ENCODE measurements at places on chromosomes 2 and 18. TPM values are rescaled to one million over a fixed set of nuclear protein-coding genes. Genes with fewer than 3 reads are reported as not detected.

GPR17 gene
- total RNA-seq = not detected

PAX3 gene
- total RNA-seq = not detected

DNA sequence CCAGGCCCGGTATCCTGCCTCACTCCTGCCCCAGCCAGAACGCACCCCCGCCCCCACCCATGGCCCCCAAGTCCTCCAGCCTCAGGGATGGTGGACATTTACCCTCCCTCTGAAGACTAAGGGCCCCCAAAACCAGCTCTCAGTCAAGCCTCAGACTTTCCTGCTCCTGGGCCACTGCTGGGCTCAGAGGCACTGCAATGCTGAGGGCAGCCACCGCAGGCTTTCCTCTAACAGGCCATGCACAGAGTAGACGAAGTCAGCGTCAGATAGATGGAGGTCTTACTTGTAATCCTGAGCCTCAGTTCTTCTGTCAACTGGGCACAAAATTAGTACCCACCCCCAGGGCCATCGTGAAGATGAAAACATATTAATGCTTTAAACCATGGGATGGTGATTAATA lies 92.6 kb downstream of the TTC32 start:
- H3K4me3 ChIP-seq = no peak overlapping the region
- H3K4me1 ChIP-seq = no peaks in the 10 kb centered on the region
- DNase-seq = no peak
- H3K27ac ChIP-seq = no peak overlapping the region
- H3K36me3 ChIP-seq = no peaks in the 10 kb centered on the region

DNA sequence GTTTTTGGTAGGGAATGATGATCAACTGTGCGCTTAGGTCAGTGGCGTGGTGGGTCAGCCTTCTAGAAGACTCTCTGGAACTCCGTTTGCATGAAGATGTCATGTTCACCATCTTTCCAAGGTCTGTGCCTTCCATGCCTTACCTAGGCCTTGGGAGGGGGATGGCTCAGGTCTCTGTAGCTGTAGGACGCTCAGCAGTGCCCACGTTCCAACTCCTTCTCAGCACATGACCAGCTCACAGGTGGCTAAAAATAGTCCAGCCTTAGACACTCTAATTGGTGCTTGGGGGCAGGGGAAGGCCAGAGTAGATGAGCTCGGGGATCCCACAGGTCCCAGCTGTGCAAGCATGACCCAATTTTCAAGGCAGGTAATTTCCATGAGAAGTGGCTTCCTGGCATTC lies 42.3 kb upstream of the TEX51 start:
- H3K27me3 ChIP-seq = no peaks in the 10 kb centered on the region
- H3K36me3 ChIP-seq = no peaks in the 10 kb centered on the region
- no peak overlapping the region for H3K4me3 ChIP-seq
- no peak overlapping the region for H3K27ac ChIP-seq
- no peak for DNase-seq

GRCh38 chr18:13035249-13035914 lies 44.2 kb downstream of the CEP192 start:
- no peaks in the 10 kb centered on the region for H3K4me1 ChIP-seq
- no peak overlapping the region for H3K4me3 ChIP-seq
- DNase-seq = no peak
- peaks cover 10% of the 10 kb centered on the region for H3K36me3 ChIP-seq

DNA sequence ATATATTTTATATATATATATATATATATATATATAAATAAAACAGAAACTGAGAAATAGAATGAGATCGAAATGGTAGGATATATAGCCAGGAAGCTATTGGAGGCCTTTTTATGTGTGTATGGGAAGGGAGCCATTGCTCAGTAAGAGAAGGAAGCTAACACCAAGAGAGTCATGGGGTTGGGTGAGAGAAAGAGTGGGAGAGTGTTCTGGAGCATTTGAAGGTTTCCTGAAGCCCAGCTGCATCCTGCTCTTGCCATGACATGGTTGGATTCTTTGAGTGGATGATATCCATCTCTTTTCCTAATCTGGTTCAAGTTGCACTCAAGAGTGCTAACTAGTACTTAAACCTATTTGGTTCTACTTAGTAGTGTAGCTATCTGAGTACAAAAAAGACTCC lies 282.3 kb downstream of the DYSF start:
- H3K27ac ChIP-seq = no peak overlapping the region
- no peaks in the 10 kb centered on the region for H3K27me3 ChIP-seq
- H3K4me3 ChIP-seq = no peak overlapping the region
- H3K4me1 ChIP-seq = no peaks in the 10 kb centered on the region
- no peaks in the 10 kb centered on the region for H3K36me3 ChIP-seq

DNA sequence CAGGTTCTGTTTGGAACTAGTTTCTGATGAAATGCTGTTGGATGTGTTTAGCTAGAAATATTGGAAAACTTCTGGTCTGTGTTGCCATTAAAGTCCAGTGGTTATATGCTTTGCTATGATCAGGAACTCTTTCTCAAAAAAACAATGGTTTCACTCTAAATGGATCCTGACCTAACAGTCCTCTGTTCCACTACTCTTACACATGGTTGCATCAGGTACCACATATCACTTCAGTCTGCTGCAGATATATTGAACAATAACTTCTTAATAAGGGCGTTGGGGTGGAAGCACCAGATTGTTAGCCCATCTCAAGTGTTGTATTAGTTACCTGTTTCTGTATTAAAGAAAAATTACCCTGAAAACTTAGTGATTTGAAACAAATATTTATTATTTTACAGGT lies 676.6 kb upstream of the GCFC2 start:
- H3K4me3 ChIP-seq = no peak overlapping the region
- H3K27me3 ChIP-seq = no peaks in the 10 kb centered on the region
- no peak for DNase-seq
- no peaks in the 10 kb centered on the region for H3K36me3 ChIP-seq

DNA sequence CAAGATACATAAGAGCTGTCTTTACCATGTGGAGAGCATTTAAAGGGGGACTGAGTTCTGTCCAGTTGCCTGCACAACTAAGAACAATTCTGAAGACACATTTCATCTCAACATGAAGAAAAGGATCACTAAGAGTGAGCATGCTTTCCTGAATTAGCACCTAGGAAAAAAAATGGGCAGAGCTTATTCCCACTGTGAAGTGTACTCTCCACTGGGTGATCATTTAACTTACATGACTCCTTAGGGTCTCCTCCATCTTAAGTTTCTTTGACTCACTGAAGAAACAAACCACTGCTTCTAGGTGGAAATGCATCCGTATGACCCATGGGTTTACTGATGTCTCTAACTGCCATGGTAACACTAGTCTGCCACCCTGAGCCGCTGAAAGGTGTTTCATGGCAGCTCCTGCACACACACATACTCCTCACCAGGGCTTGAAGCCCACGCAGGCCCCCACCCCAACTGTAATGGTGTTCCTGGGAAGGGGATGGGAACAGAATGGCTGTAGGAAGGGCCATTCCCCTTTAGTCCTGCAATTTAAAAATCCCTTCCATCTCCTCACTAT lies 27.1 kb downstream of the HDLBP start:
- H3K4me1 ChIP-seq = peaks cover 5% of the 10 kb centered on the region
- H3K27me3 ChIP-seq = no peaks in the 10 kb centered on the region
- no peak overlapping the region for H3K4me3 ChIP-seq
- no peak overlapping the region for H3K27ac ChIP-seq
- no peaks in the 10 kb centered on the region for H3K36me3 ChIP-seq
- no peak for DNase-seq

DNA sequence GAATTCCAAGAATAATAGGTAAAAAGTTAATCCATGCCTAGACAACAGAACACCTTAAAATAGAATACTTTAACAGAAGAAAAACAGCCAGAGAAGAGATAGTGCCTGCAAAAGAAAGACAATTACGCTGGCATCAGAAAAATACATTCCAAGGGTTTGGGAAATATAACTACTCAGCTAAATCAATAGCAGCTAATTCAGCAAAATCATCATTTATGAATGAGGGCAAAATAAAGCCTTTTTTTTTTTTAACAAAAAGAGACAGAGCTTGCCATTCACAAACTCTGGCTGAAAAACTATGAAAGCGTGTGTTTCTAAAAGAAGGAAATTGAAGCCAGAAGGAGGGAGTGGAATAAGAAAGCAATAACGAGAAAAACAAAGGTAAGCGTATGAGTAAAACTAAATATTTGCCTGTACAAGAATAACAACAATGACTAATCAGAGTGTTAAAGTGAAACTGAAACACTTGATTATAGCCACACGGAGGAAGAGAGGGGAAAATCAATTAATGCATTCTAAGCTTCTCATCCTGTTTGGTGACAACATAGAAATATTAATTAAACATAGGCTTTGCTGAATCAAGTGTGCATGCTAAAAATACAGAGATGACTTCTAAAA lies 90.2 kb downstream of the EHD3 start:
- no peak overlapping the region for H3K27ac ChIP-seq
- DNase-seq = no peak
- no peaks in the 10 kb centered on the region for H3K36me3 ChIP-seq
- peaks cover 7% of the 10 kb centered on the region for H3K4me1 ChIP-seq

DNA sequence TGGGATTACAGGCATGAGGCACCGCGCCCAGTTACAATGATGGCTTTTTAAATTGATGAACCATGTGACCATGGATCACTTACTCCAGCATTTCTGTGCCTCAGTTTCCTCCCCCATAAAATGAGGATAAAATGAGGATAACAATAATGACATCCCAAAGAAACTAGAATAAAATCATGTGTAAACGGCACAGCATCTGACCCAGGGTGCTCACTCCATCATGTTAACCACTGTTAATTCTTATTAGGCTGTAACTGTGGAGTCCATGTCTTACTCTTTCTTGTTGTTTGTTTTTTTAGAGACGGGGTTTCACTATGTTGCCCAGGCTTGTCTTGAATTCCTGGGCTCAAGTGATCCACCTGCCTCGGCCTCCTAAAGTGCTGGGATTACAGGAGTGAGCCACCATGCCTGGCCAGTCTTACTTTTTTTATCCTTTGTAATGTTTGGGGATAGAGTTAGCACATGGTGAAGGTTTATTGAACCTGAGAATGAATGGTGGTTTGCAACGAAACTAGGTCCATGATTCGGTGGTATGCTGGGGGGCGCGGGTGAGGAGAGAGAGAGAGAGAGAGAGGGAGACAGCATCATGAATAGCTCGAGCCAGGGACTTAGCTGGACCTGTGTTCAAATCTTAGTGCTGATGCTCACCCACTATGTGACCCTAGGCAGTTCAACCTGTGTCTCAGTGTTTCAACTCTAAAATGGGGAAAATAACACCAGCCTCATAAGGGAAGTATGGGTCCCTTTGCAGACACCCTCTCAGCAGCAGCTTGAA lies 52.3 kb downstream of the MYCN start:
- no peak for DNase-seq
- H3K4me1 ChIP-seq = no peaks in the 10 kb centered on the region
- no peak overlapping the region for H3K4me3 ChIP-seq
- H3K36me3 ChIP-seq = no peaks in the 10 kb centered on the region

- H3K36me3 ChIP-seq = no peaks in the 10 kb centered on the region
- H3K4me3 ChIP-seq = no peak overlapping the region
- DNase-seq = no peak
- H3K27ac ChIP-seq = no peak overlapping the region
- no peaks in the 10 kb centered on the region for H3K27me3 ChIP-seq
- no peaks in the 10 kb centered on the region for H3K4me1 ChIP-seq
Measured at GRCh38 chr2:234725528-234726264, 226.1 kb upstream of the SH3BP4 start.

DNA sequence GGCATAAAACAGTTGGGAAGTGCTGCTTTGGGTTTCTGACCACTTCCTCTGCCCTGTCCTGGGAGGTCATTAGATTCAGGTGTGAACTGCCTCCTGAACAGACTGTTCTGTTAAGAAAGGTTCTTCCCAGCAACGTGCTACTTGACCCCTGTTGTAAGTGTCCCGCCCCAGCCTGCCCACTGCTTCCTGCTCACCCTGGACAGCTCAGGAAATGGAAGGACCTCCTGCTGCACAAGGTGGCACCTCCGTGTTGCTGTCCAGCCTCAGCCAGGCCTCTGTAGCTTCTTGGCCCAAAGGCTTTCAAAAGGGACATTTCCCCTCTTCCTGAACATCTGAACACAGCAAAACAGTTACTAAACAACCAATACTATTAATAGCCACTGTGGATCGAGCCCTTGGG lies 5.3 kb downstream of the TOGARAM2 start:
- H3K4me3 ChIP-seq = no peak overlapping the region
- H3K27me3 ChIP-seq = no peaks in the 10 kb centered on the region
- no peak for DNase-seq

DNA sequence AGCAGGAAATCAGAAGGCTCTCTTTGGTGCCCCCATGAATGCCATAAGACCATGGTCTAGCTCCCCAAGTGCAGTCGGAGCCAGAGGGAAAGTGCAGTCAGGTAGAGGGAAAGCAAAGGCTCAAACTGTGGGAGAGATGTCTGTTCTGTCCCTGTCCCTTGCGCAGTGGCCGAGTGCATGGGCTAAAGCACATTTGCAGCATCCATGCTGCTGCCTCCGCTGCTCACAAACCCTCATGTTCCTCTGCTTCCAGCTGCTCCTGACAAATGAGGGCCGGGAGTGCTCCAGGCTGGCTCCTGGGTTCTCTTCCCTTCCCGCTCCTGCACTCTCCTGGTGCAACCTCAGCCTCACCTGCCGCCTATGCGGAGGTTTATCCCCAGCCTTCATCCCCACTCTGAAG lies 34.2 kb downstream of the SCTR start:
- H3K4me1 ChIP-seq = peaks cover 10% of the 10 kb centered on the region
- no peak overlapping the region for H3K27ac ChIP-seq
- no peaks in the 10 kb centered on the region for H3K27me3 ChIP-seq
- H3K36me3 ChIP-seq = no peaks in the 10 kb centered on the region
